Vagina (tissue), 2 donors: ENCODE measurements at places on chromosomes 4 and X.

- DNase-seq = no peak
These were observed 94.0 kb downstream of the AFAP1 start for GRCh38 chr4:7845493-7846128.

DNA sequence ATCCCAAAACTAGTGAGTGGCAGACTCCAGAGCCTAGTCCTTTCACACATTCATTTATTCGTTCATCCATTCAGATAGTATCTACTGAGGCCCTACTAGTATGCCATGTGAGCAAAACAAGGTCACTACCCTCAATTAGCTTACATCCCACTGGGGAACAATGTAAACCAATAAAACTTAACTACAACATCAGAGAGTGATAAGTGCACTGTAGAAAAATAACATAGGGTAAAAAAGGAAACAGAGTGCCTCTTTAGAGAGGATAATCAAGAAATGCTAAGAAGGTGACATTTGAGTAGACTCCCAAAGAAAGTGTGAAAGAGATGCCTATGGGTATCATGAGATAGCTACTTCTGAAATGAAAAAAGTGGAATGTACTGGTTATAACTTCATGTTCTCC, 18.5 kb downstream of the PAPSS1 start:
- DNase-seq = no peak

DNA sequence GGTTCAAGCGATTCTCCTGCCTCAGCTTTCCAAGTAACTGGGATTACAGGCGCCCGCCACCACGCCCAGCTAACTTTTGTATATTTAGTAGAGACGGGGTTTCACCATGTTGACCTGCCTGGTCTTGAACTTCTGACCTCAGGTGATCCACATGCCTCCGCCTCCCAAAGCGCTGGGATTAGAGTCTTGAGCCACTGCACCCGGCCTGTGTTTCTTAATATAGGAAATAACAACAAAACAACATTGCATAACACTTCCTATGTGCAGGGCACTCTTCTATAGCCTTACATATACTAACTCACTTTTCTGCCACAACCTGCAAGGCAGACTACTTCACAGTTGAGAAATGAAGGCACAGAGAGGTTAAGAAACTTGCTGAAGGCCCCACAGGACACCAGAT, 12.8 kb upstream of the TMEM131L start:
- no peak for DNase-seq

GRCh38 chr4:15031197-15031596, 28.9 kb downstream of the CPEB2 start:
- DNase-seq = no peak

DNA sequence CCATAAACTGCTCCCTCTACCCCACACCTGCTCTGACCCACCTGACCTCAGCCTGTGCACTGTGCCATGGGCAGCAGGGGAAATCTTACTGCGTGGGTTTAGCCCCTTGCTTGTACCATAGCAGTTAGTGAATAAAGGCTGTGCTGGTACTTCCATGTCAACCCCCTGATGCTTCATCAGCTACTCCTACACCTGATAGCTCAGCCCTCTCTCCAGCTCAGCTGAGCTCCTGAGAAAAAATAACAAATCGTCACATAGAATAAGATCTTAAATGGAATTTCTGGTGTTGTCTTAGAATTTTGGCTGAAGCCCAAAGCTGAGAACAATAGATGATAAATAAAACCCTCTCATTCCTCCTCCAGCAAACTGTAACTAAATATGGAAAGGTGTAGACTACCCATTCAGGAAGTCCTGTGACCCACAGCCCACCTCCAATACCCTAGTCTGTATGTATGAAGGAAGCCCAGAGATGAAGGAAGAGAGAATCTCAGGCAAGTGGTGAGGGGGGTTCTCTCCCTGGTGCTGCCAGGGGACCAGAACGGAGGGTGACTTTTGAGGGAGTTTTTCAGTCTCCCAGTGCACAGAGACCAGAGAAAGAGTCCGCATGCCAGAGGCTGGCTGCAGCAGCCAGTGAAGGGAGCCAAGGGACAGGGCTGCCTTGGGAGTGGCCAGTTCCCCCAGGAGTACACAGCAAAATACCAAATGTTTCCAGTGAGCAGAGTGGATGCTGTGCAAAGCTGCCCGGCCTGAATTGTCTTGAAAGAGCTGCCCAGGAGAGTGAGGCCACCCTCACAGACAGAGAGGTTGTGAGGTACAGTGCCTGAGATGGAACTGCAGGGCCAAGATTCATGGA, 227.3 kb downstream of the QDPR start:
- DNase-seq = no peak

DNA sequence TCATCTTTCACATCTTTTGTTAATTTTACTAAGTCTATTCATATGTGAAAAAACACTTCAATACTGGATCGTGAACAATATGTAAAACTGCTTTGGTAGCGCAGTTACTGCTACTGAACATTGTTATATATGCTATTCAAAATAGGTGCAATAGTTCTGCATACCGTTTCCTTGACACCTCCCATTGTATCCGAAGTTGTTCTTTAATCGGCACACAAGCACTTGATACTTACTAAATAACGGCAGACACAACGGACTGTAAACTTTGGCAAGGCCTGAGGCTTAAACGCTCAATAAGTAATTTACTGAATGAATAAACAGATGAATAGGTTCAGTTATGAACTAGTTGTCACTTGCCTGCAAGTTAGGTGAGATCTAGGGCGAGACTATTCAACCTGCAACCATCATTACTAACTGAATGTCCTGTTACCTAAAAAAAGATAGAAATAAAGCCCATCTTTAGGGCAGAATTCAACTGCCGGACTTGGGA, 620 bp downstream of the ANAPC10 start:
- no peak for DNase-seq

DNA sequence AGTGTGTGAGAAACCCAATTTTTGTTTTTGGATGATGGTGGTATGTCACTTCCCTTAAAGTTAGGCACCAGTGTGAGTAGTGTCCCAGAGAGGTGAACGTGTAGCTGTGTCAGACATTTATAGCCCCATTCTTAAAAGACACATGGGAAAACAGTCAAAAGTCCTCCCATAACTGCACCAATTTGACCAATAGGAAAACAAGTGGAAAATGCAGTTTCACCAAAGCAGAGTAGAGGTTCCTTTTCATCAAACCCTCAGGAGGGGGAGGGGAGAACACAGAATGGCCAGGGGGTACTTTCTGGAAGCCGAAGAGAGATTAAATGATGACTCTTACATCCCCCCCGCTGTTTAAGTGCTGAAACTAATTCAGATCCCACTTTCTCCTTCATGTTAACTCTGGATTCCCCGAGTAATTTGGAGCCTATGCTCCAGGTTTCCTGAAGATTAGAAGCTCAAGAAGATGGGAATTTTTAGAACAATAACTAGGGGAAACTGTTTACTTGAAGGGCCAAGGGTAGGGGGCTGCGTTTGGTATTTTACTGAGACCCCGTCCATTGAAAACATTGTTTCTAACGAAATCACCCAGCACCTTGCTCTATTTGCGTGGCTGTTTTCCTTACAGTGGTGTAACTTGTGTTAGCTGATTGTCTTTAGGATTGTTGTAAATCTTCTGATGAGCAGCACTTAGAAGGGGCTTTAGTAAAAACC, 2.1 kb upstream of the LEF1 start:
- no peak for DNase-seq

- no peak for DNase-seq
These were observed 16.8 kb downstream of the POLR2B start for GRCh38 chr4:56995525-56995924.

GRCh38 chrX:40005292-40006011, 92.3 kb downstream of the BCOR start:
- DNase-seq = no peak

GRCh38 chr4:170270628-170271027, 180.9 kb upstream of the AADAT start:
- no peak for DNase-seq

- no peak for DNase-seq
These were observed 20.5 kb upstream of the DDX3X start for GRCh38 chrX:41313419-41313818.

DNA sequence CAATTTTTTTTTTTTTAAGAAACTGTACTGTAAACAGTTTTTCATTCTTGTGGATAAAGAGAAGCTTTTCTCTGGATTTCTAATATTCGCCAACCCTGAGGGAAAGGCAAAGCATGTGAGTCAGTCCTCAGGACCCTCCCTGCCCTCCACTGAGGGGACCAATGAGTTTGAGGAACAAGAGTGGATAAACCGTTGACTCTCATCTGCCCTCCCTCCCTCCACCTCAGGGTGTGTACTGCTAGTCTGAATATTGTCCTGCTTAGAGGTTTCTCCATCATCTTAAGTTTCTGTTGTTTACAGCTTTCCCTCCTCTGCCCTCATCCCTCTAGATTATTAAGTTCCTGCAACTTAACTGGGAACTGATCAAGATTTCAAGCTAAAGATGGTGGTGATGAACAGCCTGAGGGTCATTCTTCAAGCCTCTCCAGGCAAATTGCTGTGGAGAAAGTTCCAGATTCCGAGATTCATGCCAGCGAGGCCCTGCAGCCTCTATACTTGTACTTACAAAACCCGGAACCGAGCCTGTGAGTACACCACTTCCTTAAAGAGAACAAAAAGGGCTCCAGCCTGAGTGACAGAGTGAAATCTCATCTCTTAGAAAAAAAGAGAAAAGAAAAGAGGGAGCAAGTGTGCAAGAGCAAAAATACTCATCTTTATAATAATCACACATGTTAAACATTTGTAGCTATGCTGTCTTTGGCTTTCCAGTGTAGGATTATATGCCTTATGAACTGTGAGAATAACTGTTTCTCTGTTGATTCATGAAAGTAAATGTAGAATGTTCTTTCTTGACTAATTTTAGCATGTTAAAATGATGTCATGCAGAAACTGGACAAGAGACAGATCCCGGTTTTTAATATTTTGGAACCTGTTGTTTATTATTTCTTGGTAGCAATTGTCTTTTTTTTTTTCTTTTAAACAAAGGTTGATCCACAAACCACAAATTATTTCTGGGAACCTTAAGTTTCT, 11.9 kb downstream of the CA5B start:
- no peak for DNase-seq

- no peak for DNase-seq
These were observed 217.2 kb downstream of the SPRY1 start for GRCh38 chr4:123613586-123614344.

- no peak for DNase-seq
These were observed 10.6 kb upstream of the PRDX4 start for GRCh38 chrX:23656684-23657083.

- no peak for DNase-seq
These were observed 914.6 kb upstream of the INTU start for GRCh38 chr4:126718136-126718535.

DNA sequence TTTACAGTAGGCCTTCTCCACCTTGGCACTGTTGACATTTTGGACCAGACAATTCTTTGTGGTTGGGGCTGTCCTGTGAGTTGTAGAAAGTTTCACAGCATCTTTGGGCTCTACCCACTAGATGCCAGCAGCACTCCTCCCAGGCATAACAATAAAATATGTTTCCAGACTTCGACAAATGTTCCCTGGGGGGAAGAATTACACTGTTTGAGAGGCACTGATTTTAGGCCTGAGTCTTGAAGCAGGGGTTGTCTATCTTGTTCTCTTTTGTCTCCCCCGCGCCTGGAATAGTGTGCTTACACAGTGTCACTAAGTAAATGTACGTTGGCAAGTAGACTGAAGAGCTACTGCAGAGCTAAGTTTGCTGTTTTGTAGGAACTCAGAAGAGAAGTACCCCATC, 254.4 kb upstream of the BOD1L1 start:
- no peak for DNase-seq

DNA sequence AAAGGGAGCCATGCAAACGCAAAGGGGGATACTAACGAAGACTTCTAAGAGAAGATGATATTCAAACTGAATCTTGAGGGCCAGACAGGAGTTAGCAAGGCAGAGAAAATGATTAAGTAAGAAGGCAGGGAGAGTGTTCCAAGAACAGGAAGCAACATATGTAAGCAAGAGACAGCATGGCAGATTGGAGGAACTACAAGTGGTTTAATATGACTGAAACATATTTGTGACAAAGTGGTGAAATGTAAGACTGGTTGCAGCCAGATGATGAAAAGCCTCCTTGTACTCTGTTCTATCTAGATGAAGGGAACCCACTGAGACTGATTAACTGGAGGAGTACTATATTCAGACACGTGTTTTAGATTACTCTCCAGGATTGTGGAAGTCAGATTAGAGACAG, 116.6 kb upstream of the DIAPH2 start:
- no peak for DNase-seq

DNA sequence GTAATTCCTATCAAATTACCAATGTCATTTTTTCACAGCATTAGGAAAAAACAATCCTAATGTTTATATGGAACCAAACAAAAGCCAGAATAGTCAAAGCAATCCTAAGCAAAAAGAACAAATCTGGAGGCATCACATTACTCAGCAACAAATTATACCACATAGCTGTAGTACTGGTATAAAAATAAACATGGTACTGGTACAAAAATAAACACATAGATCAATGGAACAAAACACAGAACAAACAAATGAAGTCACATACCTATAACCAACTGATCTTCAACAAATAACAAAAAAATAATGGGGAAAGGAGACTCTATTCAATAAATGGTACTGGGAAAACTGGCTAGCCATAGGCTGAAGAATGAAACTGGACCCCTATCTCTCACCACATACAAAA, 37.4 kb downstream of the PPA2 start:
- DNase-seq = no peak

GRCh38 chrX:53047228-53047627, 1.4 kb upstream of the GPR173 start:
- no peak for DNase-seq

- DNase-seq = no peak
These were observed 31.8 kb downstream of the PLAC8 start for GRCh38 chr4:83082777-83083176.

- no peak for DNase-seq
These were observed 9.8 kb downstream of the GUCY1A1 start for GRCh38 chr4:155676430-155676825.

- no peak for DNase-seq
These were observed 39.5 kb downstream of the USP46 start for GRCh38 chr4:52619591-52619931.

- no peak for DNase-seq
These were observed 216.1 kb downstream of the STK32B start for GRCh38 chr4:5267408-5267807.

- no peak for DNase-seq
These were observed 88.4 kb downstream of the PDE5A start for GRCh38 chr4:119540249-119540648.

GRCh38 chrX:112734290-112734689, 54.6 kb upstream of the LHFPL1 start:
- DNase-seq = no peak

DNA sequence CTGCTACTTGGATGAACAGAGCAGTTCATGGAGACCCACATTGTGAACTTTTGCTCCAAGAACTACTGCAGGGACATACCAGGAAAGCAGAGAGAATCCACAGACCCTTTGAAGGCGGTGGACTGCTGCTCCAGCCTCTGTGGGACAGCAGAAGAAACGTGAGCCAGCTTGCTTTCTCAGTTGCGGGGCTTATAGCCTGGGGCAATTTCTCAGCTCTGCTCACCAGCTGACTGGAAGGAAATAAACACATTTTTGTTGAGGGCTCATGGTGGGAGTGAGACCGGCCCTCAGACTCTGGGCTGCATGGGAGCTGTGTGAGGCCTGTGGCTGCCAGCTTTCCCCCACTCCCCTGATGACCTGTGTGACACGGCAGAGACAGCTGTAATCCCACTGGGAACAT, 2.6 kb upstream of the ADH1A start:
- DNase-seq = no peak
